ENCODE measurements at places on chromosomes 7 and 10.

DNA sequence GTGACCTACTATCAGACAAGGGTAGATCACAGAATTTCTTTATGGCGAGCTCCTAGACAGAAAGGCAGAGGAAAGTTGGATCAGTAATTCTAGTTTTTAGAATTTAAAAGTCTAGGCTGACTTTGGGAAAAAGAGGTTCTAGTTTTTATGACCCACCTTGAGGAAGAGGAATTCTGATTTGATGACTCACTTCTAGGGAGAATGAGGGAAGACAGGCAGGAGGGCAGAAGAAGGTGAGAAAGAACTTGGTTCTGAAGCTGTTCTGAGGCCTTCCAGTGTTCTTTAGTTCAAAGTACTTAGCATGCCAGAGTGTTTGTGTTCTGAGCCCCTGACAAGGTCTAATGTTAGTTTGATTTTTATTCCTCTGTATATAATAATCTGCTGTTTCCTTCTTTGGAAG lies 97.2 kb downstream of the PODXL start:
- no peak for DNase-seq

- DNase-seq: no peak
Measured at GRCh38 chr10:90111671-90112070, 410.3 kb downstream of the KIF20B start.

- DNase-seq: no peak
Measured at GRCh38 chr7:84412161-84412969, 217.8 kb upstream of the SEMA3A start.

DNA sequence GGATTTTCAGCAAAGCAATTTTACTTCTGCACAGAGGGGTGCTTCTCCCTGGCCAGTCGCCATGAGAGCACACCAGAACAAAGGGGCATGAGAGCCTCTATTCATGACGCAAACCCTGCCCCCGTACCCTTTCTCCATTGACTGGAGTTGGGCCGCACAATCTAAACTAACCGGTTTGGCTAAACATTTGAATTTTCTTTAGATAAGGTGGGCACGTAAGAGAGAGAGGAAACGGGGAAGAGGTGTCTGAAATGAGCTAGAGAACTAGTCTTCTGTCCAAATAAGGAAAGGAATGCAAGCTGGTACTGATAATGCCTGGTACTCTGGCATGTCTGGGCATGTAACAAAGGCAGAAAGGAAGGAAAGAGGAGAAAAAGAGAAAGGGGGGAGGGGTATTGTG lies 13.2 kb upstream of the SCIN start:
- DNase-seq: no peak

GRCh38 chr7:92639213-92639896 lies 49.2 kb upstream of the FAM133B start:
- DNase-seq: no peak

- no peak for DNase-seq
Measured at GRCh38 chr7:98669329-98670000, 52.4 kb downstream of the NPTX2 start.

DNA sequence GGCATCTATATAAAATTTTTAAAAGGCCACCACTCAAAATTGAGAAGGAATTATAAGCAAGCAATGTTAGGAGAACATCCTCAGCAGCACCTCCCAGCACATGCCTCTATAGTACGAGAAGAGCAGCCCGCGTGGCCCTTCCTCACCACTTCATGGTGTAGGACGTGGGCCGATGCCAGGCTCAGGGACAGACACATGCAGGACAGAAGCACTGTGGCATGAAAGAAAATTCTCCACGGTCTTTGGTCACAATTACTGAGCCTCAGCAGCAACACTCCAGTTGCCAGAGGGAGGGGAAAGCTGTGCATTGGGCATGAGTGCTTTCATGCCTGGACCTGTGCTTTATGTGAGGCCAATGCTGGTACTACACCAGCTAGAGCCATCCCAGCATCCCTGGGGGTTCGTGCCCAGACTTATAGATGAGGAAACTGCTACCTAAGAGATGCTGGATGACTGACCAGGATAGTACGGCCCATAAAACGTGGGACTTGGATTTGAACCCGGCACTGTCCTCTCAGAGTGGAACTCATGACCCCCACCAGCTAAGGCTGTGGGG lies 164.7 kb downstream of the ADAM12 start:
- DNase-seq: no peak

GRCh38 chr7:2554661-2555111 lies 638 bp downstream of the BRAT1 start:
- no peak for DNase-seq

GRCh38 chr7:33757563-33758165 lies 147.7 kb upstream of the BMPER start:
- DNase-seq: no peak

GRCh38 chr7:148211740-148212151 lies 378.8 kb upstream of the C7orf33 start:
- no peak for DNase-seq

DNA sequence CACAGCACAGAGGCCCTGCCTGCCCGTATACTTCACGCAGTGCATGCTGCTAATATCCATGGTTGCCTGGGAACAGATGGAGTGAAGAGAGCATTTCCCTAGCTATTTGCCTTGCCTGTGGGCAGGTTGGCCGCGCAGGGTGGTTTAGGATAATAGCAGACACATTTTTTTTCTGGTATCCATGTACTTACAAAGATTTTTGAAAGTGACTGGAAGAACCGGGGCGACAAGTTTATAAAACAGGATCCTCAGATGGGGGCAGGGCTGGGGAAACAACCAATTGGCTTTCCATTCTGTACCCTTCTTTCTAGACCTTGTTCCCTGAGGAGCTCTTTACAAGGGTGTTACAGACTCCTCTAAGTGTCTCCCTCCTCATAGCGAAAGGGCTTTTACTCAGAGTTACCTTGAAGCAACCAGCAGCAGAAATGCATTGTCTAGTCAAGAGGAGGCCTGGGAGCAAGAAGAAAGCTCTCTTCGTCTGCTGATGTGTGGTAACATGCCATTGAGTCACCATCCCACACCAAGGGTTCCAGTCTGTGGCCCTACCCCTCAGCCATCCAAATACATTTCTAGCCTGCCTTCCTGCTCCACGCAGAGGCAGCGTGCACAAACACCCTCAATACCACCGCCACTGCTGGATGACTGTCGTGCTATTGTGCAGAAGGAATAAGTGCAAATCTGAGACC lies 31.5 kb downstream of the MTURN start:
- no peak for DNase-seq

DNA sequence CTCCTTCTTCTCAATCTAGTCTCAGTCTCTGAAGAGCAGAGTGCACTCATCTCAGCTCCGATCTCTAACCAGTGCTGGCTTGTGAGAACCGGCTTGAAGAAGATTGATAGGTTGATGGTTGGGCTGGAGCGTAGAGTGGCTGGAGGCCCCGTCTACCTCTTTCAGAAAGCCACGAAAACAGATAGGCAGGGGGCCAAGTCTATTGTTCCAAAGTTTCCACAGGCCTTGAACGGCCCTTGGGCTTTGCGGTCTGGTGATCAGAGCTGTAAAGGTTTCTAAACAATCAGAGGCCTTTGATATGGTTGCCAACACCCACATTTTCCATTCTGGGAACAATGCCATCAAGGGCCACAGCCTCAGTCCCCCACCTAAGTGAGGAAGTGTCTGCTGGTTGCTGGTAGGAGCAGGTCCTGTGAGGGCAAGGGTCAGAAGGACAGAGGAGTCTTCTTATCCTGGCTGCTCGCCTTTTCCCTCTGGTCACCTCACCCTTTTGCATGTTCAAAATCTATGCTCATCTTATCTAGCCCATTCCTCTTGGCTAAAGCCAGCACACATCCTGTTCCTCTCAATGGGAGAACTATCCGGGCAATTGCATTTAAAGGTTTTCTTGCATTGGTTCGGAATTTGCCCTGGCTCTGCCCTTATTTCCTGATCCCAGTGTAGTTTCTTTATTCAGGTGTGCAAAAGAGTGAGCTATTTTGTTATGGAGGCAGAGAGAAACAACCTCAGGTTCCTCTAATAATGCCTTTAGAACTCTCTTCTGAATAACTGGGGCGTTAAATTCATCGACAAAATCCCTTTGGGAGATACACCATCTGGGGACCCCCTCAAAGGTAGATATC lies 70.3 kb upstream of the KMT2E start:
- DNase-seq: peak; percentile 55

DNA sequence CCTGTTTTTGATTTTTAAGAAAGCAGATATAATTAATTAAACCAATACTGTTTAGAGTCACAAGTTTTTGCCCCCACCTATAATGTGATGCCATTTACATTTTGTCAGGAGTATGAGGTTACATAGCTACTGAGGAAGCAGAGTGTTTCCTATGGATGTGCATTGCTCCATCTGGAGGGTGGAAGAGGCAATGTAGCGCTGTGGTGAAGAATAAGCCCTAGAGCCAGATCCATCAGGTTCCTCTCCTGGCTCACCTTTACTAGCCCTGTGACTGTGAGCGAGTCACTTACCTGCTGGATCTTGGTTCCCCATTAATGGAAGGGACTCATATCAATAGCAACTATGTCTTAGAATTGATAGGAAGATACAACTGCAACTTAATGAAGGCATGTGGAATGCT lies 216.0 kb downstream of the GPAM start:
- DNase-seq: no peak

DNA sequence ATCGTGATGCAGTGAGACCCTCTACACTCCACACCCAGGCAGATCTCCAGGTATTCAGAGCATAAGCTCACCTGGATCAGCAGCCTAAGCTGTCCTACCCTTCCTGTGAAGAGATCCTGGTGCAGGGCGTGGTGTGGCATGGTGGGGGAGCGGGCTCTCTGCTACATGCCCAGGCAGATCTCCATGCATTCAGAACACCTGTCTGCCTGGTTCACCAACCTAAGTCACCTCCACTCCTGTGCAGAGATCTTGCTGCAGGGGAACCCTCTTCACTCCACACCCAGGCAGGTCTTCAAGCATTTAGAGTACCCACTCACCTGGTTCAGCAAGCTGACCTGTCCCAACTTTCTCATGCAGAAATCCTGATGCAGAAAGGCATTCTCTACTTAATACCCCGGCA lies 394.4 kb upstream of the SEMA3A start:
- DNase-seq: no peak

DNA sequence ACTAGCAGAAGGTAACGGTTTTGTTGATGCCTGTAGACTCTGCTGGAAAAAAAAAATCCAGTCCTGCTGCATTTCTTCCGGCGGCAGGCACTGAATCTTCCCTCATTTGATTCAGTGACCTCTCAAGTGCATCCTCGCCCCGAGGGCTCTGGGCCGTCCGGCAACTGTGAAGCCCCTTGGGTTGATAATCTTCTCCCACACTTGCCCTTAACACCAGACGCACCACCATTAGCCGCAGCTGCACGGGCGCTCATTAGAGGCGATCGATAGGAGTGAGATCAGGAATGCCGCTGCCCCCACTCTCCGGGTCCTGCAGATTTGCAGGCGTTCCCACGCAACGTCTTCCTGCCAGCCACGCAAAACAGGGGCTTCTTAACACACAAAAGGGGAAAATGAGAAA lies 200.0 kb upstream of the MKI67 start:
- DNase-seq: no peak

DNA sequence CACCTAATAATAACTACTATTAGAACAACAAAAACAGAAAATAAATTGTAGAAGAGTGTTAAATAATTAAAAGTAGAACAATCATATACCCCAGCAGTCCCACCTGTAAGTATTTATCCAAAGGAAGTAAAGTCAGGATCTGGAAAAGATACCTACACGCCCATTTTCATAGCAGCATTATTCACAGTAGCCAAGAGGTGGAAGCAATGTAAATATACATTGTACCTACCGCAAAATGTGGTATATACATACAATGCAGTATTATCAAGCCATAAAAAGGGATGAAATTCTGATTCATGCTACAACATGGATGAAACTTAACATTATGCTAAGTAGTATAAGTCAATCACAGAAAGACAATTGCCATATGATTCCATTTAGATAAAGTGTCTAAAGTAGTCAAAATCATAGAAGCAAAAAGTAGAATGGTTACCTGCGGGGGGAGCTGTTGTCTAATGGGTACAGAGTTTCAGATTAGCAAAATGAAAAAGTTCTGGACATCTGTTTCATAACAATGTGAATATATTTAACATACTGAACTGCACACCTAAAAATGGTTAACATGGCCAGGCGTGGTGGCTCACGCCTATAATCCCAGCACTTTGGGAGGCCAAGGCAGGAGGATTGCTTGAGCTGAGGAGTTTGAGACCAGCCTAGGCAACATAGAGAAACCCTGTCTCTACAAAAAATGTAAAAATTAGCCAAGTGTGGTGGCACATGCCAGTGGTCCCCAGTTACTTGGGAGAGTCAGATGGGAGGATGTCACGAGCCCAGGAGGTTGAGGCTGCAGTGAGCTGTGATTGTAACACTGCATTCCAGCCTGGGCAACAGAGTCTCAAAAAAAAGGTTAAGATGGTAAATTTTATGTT lies 6.0 kb upstream of the TMED4 start:
- peak; percentile 32 for DNase-seq

GRCh38 chr10:86580521-86580891 lies 58.9 kb upstream of the WAPL start:
- no peak for DNase-seq

- DNase-seq: no peak
Measured at GRCh38 chr7:100373261-100373831, at the start of gene PILRA. Gene PILRA (plus strand): TSS chr7:100373487. CDS start chr7:100373657, 170 bp downstream.

GRCh38 chr10:99731306-99732032 lies 458 bp downstream of the COX15 start:
- DNase-seq: no peak

All from activated T-helper 1 cell treated with anti-CD3 and anti-CD28 coated beads, Interleukin-2, amount 50 U/mL, for 16 hours (primary cell).